CD4-positive, alpha-beta T cell treated with Interleukin-4 for 4 hours (primary cell): ENCODE measurements at places on chromosomes 4 and X.
A peak's percentile ranks its signal among the peaks of the same experiment; 100 is the strongest.

DNA sequence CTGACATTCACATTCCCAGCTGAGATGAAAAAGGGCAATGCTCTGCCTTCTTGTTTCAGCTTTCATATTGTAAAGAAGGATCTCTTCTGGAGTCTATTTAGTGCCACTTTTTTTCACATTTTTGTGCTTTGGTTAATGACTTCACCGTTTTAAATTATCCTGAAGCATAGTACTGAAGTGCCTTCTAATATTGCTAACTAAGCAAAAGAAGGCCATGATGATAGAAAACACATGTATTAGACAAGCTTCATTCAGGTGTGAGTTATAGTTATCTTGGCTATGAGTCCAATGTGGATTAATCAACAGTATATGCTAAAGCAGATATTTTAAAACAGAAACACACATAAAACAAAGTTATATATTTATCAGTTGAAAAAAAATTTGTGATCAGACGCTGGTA is 40.4 kb downstream of the NXT2 start:
- DNase-seq, result no peak

GRCh38 chrX:119605464-119606279 is 552 bp downstream of the NKRF start:
- peak; percentile 28 for DNase-seq

DNA sequence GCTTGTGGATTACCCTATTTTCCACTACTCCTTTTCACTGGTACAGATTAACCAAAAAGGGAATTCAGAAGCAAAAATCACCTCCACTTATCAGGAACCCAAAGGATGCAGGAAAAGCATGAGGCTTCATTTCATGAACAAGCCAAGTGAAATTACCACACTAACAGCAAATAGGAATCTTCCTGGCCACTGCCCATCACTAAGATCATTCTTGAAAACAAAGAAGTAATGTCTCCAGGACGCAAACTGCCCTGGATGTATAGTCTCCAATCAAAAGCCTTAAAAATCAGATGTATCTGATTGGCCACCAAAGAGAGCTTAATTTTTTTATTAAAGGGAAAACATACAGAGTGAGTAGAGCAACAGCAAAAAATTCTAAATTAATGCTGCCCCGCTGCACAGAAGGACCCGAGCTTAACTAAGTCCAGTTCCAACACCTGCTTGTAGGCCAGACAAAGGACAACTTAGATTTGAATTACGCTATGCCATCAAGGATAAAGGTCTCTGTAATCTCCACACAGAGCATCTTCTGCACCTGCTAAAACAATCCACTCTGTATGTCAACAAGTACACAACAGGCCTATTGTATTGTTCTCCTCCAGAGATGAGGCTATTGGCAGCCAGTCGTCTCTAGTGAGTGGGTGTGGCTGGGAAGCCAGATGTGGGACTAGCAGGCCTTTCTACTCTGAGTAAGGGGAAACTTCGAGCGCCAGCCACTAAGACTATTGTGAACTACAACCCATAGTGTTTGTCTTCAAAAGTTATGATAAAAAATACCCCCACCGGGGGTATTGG is 12.4 kb downstream of the ZDHHC9 start:
- DNase-seq, result no peak

DNA sequence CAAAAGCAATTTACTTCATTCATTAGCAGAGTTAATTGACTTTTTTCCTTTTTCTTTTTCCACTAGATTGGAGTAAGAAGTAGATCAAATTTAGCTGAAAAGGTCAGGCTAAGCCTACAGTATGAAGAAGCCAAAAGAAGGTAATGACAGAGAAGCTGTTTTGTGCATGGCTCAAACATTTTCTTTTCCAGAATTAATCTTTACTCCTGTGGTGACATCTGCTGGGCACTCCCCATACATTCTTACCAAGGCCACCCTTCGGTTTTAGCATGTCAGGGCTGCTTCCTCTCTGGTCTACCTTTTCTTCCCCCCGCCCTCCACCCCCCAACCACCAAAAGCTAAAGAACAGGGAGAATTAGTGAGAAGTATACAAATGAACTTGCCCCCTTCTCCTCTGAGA is 70.2 kb downstream of the CLDN22 start:
- no peak for DNase-seq

GRCh38 chrX:153455571-153455970 is 9.7 kb upstream of the TREX2 start:
- no peak for DNase-seq

GRCh38 chrX:54479136-54480111 is 16.6 kb downstream of the FGD1 start:
- no peak for DNase-seq

DNA sequence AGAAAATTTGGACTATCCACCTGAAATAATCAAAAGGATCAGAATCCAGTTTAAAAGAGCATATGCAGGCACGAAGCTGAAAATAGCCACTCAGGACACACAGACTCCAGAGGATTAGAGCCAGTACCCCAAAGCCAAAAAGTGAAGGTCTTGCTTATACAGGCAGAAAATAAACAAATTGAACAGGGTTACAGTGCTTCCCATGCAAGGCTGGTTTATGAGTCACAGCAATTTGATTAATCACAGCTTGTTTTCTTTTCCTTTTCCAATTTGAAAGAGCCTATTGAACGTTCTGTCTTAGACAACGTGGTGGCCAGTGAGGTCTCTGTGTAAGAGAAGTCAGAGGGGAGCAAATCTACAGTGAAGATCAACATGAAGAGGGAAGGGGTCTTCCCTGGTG is 10.2 kb downstream of the HGFAC start:
- DNase-seq, result no peak

DNA sequence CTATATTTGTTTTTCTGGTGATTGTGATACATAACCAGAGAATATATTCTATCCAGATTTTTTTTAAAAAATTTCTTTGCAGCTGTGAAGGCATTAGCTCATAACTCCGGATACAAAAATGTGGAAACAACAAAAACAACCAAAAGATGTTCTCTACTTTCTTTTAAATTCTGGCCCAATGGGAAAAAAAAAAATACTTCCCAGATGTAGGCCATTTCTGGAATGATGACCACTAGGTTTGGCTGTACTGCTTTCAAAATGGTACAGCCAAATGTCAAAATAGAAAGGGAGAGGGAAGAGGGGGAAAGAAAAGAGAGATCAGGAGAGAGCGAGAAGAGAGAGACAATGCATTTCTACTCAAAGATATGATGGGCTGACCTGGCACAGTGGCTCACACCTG is 14.6 kb downstream of the ANOS1 start:
- DNase-seq, result no peak

- DNase-seq, result no peak
Observed at GRCh38 chr4:159455675-159456237, 352.9 kb downstream of the RAPGEF2 start.

GRCh38 chr4:171342646-171343045 is 470.6 kb upstream of the GALNTL6 start:
- no peak for DNase-seq

GRCh38 chr4:124691801-124692200 is 20.7 kb downstream of the ANKRD50 start:
- no peak for DNase-seq

DNA sequence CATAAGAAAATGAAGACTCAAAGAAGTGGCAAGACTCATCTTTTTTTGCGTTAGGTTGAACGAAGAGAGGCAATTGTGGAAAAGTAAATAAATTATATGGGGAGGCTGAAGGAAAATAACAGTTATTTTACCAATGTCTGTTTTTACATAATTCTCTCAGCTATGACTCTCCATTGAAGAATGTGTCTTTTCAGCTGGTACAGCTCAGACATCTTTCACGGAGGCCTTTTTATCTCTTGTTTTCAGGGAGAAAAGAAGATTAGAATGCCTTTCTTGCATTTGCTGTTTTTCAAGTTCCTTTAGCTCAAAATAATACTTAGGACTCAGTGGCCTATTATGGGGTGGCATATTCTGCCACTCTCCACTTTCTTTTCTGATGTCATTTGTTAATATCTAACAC is 153.0 kb downstream of the ADAM29 start:
- no peak for DNase-seq

DNA sequence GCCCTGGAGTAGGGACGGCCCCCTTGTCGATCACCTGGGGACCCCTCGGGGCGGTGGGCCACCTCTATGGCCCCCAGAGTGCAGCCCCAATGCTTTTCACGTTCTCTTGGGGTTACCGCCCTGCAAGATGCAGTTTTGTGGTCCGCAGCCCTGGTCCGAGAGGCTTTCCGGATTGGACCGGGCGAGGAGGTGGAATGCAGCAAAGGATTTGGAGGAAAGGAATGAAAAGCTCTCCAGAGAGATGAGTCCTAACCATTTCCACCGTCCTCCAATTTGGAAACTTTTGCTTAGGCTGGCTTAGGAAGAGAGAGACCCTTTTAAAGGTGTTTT is 601 bp downstream of the SLC25A43 start:
- no peak for DNase-seq

DNA sequence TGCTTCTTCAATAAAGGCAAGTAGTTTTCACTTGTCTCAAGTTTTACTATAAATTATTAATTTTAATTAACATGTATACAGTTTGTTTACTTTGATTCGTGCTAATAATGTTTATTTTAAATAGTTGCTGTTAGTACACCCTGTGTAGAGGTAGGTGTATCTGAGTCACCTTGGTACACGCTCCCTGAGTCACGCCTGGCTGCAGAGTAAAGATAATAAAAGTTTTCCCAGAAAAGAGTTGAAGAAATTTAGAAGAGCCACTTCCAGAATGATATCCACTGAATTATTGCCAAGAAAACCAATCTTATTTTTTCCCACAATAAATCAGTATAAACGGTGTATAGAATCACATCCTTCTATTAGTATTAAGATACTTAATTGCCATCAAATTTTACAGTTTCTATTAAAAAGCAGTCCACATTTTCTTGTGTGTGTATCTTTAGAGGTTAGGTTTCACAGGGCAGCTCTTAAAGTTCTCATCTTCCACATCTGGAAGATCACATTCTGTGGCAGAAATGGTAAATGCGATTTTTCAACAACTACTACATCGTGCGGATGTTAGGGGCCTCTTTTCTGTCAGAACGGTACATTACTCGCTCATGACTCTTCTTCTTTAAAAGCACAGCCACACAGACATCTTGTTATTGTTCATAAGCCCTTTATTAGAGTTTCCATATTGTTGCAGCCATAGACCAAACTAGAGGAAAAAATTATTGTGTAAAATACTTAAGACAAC is 55.4 kb downstream of the HADH start:
- no peak for DNase-seq

GRCh38 chr4:29304595-29304994 is 1415.6 kb upstream of the PCDH7 start:
- DNase-seq, result no peak

- DNase-seq, result no peak
Observed at GRCh38 chr4:10762561-10762960, 78.0 kb upstream of the CLNK start.

DNA sequence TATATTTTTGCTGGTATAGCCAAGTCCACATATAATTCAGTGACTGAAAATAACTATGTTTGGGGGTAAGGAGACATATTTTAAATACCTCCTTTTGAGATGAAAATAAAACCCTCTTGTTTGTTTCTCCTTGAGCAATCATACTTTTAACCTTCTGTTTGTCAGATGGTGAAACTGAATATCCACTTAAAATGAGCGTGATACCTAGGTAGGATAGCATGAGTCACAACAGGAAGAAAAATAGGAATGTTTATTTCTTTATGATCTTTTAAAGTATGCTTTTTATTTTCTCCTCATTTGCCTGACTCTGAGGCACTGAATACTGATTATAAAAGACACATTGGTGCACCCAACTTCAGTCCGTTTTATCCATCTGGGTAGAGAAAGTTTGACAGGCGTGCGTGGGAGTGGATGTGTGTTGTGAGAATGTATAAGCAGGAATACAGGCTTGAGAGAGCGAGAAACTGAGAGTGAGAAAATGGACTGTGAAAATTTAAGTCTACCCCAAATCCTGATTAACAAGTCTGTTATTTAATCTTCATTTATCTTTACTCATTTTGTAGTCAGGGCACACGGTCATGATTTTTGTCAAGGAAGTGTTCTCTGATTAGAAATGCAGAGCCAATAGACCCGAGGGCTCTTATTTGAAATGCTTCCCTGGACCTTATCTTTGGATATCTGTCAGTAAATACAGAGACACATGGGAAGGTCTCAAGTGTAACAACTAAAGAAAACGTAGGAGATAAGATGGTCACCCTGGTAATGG is 62.1 kb upstream of the ANTXR2 start:
- no peak for DNase-seq

- DNase-seq, result no peak
Observed at GRCh38 chrX:38452603-38453002, 100.2 kb downstream of the OTC start.

- no peak for DNase-seq
Observed at GRCh38 chrX:151753313-151754046, 18.9 kb downstream of the CNGA2 start.

DNA sequence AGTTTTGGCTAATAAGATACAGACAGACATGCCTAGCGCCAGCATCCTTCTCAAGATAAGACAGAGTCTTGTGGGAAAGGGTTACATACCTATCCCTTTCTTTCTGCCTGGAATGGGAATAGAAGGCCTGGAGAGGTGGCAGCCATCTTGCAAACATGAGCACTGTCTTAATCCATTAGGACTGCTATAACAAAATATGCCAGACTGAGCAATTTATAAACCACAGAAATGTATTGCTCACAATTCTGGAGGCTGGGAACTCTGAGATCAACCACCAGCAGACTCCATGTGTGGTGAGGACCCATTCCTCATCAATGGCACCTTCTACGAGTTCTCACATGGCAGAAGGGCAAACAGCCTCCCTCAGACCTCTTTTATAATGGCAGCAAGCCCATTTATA is 26.5 kb upstream of the NEIL3 start:
- no peak for DNase-seq

DNA sequence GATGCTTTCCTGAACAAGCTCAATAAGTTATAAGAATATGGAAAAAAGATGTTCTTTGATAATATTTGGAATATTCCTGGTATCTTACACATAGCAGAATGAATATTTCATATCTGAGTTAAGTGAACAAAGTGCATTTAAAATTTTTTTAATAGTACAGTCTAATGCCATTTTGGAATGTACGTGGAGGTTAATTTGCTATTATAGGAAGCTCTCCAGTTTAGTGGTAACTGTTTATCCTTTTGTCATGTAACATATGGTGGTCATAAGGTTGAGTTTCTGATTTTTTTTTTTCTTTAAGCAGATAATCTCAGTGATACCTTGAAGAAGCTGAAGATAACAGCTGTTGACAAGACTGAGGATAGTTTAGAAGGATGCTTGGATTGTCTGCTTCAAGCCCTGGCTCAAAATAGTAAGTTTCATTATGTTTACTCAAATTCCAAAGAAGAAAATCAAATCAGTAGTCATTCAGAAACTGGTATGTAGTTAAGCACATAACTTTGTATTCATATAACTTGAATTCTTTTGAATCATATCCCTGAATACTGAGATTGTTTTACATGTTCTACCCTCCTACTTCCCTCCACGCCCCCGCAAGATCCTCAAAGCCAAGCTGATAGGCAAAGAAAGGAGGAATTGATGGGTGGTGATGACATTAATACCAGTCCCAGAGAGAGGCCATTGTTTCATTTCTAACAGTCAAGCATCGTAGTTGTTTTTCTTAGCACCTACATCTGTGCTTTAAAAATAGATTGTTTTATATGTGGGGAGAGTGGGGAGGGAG is 32.1 kb downstream of the RAP1GDS1 start:
- DNase-seq, result no peak

DNA sequence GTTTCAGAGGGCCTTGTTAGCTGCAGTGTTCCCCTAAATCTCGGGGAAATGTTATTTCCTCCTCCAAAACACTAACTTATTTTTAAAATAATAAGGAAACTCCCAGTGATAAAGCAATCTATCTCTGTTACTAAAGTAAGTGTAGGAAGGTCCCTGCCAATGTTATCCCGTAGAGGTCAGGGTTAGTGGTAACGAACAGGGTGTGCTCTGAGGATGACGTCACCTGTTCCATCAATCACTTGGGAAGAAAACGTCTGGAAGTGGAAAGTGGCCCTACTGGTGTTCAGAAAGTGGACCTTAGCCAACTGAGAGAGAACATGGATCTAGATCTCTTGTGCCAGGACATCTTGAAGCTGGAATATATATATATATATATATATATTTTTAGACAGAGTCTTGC is 249.5 kb downstream of the BCOR start:
- DNase-seq, result no peak
